ENCODE measurements at places on chromosomes 13 and 19.

GRCh38 chr19:14161305-14161704 lies 24.9 kb upstream of the ASF1B start:
- H3K4me3 ChIP-seq = no peak overlapping the region
- peaks cover 27% of the 10 kb centered on the region for H3K36me3 ChIP-seq
- H3K4me1 ChIP-seq = peaks cover under 1% of the 10 kb centered on the region
- H3K27ac ChIP-seq = no peak overlapping the region
- DNase-seq = no peak

DNA sequence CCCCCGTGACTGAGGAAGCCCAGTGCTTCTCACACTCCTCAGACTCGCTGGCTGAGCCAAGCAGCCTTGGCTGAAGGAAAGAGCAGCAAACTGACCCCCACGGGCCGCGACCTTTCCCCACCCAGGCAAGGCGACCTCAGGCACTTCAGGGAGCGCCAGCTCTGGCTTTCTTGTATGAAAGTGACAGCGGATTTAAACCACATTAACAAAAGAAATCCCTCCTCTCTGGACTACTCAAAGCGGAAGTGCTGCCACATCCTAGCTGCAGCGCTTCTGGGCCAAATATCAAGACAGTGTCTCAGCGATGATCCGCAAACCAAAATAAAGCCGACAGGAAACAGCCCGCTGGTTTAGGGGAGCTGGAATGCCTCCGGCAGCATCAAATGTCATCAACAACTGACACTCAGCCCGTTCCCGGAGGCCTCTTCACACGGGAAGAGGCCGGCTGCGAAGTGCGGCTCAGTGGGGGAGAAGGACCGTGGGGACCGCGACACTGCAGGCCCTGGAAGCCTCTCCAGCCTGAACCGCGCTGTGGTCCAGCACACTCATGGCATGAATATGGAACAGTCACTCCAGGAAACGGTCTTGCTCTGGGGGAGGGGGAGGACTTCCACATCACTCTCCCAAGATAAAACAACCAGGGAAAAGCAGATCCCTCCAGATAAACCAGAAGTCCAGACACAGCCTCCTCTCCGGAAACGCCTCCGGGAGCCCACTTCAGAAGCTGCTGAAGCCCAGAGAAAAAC lies 1.4 kb downstream of the RASA3 start:
- H3K27ac ChIP-seq = peak overlapping the region; percentile 90
- peak overlapping the region; percentile 81 for H3K4me3 ChIP-seq
- DNase-seq = no peak
- no peaks in the 10 kb centered on the region for H3K27me3 ChIP-seq
- H3K4me1 ChIP-seq = peaks cover 57% of the 10 kb centered on the region
- H3K36me3 ChIP-seq = no peaks in the 10 kb centered on the region

DNA sequence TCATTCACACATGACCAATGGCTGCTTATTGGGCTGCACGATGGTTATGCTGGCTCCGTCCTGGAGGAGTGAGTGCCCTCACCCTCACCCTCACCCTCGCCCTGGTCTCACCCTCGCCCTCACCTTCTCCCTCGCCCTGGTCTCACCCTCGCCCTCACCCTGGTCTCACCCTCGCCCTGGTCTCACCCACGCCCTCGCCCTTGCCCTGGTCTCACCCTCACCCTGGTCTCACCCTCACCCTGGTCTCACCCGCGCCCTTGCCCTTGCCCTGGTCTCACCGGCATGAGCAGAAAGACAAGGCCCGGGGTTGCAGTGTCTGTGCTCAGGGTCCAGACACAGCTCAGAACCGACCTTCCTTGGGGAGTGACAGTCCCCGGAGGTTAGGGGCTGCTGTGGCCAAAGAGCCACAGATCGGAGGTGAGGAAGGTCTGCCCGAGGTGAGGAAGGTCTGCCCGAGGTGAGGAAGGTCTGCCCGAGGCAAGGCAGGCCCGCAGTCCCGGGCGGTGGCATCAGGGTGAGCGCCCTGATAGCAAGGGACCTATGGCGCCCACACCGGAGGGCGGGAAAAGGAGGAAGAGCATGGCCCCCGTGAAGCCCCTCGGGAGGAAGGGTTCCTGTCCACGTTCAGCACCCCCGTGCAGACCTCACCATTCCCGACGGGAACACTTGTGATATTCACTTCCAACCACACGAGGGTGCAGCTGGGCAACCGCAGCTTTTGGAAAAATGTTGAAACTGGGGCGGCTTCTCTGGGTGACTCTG lies 65.6 kb downstream of the MCF2L start:
- H3K27me3 ChIP-seq = no peaks in the 10 kb centered on the region
- no peaks in the 10 kb centered on the region for H3K36me3 ChIP-seq

GRCh38 chr19:35759697-35760096 lies 1.7 kb downstream of the PROSER3 start:
- H3K36me3 ChIP-seq = peaks cover 4% of the 10 kb centered on the region
- no peak for DNase-seq
- no peak overlapping the region for H3K4me3 ChIP-seq
- H3K27me3 ChIP-seq = no peaks in the 10 kb centered on the region
- no peak overlapping the region for H3K27ac ChIP-seq

- H3K4me3 ChIP-seq = no peak overlapping the region
- H3K27ac ChIP-seq = no peak overlapping the region
- H3K36me3 ChIP-seq = no peaks in the 10 kb centered on the region
- no peak for DNase-seq
Observed at GRCh38 chr19:48681127-48681470, 8.3 kb upstream of the NTN5 start.

GRCh38 chr19:35153701-35154524 lies 622 bp upstream of the FXYD5 start:
- H3K4me3 ChIP-seq = peak overlapping the region; percentile 73
- DNase-seq = no peak
- H3K27ac ChIP-seq = peak overlapping the region; percentile 90
- H3K4me1 ChIP-seq = peaks cover 37% of the 10 kb centered on the region
- no peaks in the 10 kb centered on the region for H3K27me3 ChIP-seq
- H3K36me3 ChIP-seq = no peaks in the 10 kb centered on the region

GRCh38 chr19:10713317-10713716 lies 4.6 kb upstream of the DNM2 start:
- no peak for DNase-seq
- no peak overlapping the region for H3K4me3 ChIP-seq
- H3K36me3 ChIP-seq = no peaks in the 10 kb centered on the region

DNA sequence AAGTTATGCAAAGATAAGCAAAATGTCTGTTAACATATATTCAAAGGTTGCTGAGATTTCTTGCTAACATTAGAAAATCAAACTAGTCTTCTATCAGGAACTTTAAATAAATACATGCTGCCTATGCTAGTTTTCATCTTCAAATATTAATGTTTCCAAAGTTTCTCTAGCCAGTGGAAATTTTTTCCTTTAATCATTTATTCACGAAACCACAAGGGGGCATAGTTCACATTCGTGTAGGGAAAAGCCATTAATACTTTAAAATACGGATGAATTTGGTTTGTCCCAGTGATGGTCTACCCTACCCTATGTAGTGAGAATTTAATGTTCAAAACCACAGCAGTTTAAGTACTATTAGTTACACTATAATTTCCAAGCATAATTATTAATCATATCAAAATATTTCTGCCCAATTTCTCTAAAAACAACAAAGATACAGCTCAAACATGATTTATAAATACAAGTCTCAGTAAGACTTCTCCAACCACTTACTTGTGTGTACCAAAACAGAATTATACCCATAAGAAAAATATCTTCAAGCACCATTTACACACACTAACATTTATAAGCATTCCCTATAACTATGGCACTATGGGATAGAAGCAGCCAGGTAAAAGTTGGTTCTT lies 16.2 kb downstream of the NUFIP1 start:
- H3K4me3 ChIP-seq = no peak overlapping the region
- H3K36me3 ChIP-seq = peaks cover 16% of the 10 kb centered on the region
- no peak for DNase-seq
- H3K27me3 ChIP-seq = no peaks in the 10 kb centered on the region
- no peaks in the 10 kb centered on the region for H3K4me1 ChIP-seq

DNA sequence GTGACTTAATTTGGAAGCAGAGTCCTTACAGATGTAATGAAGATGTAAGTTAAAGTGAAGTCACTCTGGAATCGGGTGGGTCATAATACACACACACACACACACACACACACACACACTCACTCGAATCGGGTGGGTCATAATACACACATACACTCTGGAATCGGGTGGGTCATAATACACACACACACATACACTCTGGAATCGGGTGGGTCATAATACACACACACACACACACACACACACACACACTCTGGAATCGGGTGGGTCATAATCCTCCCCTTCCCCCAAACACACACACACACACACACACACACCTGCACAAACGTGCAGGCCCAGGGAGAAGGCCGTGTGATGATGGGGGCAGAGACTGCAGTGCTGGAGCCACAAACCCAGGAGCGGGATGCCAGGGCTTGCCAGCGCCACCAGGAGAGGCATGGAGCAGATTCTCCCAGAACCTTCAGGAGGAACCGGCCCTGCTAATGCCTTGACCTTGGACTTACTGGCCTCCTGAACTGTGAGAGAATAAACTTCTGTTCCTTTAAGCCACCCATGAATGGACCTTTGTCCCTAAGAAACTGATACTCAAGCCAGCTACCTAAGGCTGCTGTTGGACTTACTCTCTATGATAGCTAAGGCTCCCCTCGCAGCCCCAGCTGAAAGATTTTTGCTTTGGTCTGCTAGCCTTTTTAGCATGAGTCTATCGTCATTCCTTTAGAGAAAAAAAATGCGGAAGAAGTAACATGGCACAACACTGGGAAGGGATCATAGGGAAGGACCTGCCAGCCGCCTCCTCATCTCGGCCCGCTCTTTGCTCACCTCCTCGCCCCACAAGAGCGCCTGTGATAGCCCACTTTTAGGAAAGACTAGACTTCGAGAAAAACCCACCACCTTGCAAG lies 136.2 kb upstream of the RNF113B start:
- no peak overlapping the region for H3K27ac ChIP-seq
- no peaks in the 10 kb centered on the region for H3K36me3 ChIP-seq
- no peaks in the 10 kb centered on the region for H3K27me3 ChIP-seq

GRCh38 chr13:33284916-33285315 lies 639 bp downstream of the STARD13 start:
- H3K4me1 ChIP-seq = peaks cover 20% of the 10 kb centered on the region
- H3K27me3 ChIP-seq = no peaks in the 10 kb centered on the region
- DNase-seq = no peak
- H3K36me3 ChIP-seq = no peaks in the 10 kb centered on the region

GRCh38 chr13:22198641-22199217 lies 527.9 kb downstream of the FGF9 start:
- H3K4me3 ChIP-seq = peak overlapping the region; percentile 5
- peak overlapping the region; percentile 31 for H3K27ac ChIP-seq
- no peaks in the 10 kb centered on the region for H3K27me3 ChIP-seq

- H3K36me3 ChIP-seq = no peaks in the 10 kb centered on the region
- H3K27me3 ChIP-seq = no peaks in the 10 kb centered on the region
- H3K4me1 ChIP-seq = no peaks in the 10 kb centered on the region
- DNase-seq = no peak
- H3K27ac ChIP-seq = no peak overlapping the region
Observed at GRCh38 chr13:94050039-94050438, 429.4 kb downstream of the DCT start.

- no peaks in the 10 kb centered on the region for H3K36me3 ChIP-seq
- H3K4me3 ChIP-seq = no peak overlapping the region
- H3K27me3 ChIP-seq = no peaks in the 10 kb centered on the region
- DNase-seq = no peak
- H3K27ac ChIP-seq = no peak overlapping the region
Observed at GRCh38 chr13:22278336-22278929, 607.6 kb downstream of the FGF9 start.

DNA sequence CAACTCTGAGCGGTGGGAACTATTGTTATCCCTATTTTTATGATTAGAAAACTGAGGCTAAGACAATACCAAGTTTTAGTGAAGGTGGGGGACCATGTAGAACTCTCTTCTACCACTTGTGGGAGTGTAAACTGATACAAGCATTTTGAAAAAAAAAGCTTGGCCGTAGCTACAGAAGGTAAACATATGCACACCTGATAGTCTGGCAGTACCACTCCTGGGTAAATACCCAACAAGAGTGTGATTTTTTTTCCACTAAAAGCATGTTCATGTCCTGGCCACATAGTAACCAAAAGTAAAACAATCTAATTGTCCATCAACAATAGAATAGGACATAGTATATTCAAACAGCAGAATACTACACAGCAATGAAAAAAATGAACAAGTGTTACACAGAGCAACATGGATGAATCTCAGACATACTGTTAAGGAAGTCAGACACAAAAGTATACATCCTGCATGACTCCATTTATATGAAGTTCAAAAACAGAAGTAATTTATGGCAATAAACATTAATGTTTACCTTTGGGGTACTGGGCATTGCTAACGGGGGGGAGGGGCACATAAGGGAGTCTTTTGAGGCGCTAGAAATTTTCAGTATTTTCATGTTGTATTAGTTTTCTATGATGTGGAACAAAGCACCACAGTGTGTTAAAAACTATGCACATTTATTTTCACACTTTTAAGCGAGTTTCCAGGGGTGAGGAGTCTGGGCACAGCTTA lies 6.4 kb upstream of the SPATA13 start:
- no peaks in the 10 kb centered on the region for H3K27me3 ChIP-seq
- H3K27ac ChIP-seq = no peak overlapping the region
- no peaks in the 10 kb centered on the region for H3K36me3 ChIP-seq
- H3K4me3 ChIP-seq = no peak overlapping the region
- no peak for DNase-seq

GRCh38 chr19:34985249-34986022 lies 14.7 kb upstream of the GRAMD1A start:
- no peak overlapping the region for H3K4me3 ChIP-seq
- H3K4me1 ChIP-seq = peaks cover 4% of the 10 kb centered on the region
- no peaks in the 10 kb centered on the region for H3K36me3 ChIP-seq
- no peaks in the 10 kb centered on the region for H3K27me3 ChIP-seq
- DNase-seq = no peak

DNA sequence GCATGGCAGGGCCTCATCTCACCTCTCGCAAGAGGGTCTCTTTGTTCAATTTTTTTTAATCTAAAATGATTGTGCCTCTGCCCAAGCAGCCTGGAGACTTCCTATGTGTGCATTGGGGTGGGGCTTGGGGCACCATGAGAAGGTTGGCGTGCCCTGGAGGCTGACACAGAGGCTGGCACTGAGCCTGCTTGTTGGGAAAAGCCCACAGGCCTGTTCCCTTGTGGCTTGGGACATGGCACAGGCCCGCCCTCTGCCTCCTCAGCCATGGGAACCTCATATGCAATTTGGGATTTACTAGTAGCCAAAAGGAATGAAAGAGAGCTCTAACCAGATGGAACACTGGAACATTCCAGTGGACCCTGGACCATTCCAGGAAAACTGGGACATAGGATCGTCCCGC lies 8.0 kb downstream of the FXYD3 start:
- DNase-seq = no peak
- no peaks in the 10 kb centered on the region for H3K36me3 ChIP-seq
- peak overlapping the region; percentile 65 for H3K4me3 ChIP-seq
- H3K4me1 ChIP-seq = peaks cover 83% of the 10 kb centered on the region
- no peaks in the 10 kb centered on the region for H3K27me3 ChIP-seq
- peak overlapping the region; percentile 94 for H3K27ac ChIP-seq

DNA sequence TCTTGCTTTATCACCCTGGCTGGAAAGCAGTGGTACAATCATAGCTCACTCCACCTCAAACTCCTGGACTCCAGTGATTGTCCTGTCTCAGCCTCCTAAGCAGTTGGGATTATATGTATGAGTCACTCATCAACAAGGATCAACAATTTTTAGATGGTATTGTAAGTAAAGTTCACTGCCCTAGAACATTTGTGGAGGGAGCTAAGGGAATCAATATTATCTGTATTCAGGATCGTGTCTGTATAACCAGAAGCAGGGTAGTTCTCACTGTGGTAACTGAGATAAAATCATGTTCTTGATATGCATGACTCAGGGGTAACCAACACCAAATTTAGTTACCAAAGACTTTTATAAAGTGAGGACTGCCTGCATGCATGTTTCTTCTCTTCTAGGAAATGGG lies 27.0 kb downstream of the ZMYM5 start:
- peaks cover 39% of the 10 kb centered on the region for H3K36me3 ChIP-seq
- H3K27ac ChIP-seq = no peak overlapping the region
- H3K4me3 ChIP-seq = no peak overlapping the region
- DNase-seq = no peak

Data from vagina (tissue), 2 donors.